Stimulated activated CD4-positive, alpha-beta T cell treated with anti-CD3 and anti-CD28 coated beads, Interleukin-1b, Interleukin-23, amount 100 ng/mL, for 4 hours (primary cell): ENCODE measurements at places on chromosomes 5 and 9.

- no peak for DNase-seq
These were observed 3.1 kb upstream of the PRELID2 start for GRCh38 chr5:145838276-145838675.

DNA sequence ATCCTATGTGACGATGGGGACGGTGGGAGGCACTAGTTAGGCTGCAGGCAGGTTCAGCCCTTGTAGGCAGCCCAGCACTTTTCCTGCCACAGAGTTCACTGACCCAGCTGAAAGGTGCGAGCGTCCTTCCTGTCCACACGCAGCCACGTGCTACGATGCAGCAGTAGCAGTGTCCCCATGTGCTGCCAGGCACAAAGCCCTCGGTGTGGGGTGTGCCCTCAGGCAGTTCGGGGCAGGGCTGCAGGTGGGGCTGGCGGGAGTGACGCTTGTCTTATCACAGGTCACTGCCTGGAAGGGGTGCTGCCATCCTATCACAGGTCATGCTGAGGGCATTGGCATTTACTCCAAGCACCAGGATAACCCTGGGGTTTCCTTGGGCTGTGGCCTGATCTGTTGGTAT, 46.8 kb upstream of the CLPTM1L start:
- no peak for DNase-seq

DNA sequence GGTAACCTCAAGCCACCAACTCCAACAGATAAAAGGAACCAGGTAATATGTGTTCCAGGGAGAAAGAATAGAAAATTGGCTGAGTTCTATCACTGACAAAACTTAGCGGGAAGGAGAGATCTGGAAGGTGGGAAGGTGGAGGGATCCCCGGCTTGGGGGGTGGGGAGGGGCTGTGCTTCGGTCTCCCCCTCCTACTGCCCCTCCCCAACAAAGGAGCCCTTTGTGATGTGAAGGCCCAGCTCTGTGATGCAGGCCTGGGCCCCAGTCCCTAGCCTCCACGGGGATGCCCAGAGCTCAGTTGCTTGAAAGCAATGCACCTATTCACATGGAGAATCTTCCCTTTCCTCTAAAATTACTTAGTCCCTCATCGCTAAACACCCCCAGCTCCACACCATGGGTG, 4.4 kb upstream of the ZNF484 start:
- no peak for DNase-seq

- DNase-seq: no peak
These were observed 27.1 kb downstream of the KCNMB1 start for GRCh38 chr5:170362102-170362501.

DNA sequence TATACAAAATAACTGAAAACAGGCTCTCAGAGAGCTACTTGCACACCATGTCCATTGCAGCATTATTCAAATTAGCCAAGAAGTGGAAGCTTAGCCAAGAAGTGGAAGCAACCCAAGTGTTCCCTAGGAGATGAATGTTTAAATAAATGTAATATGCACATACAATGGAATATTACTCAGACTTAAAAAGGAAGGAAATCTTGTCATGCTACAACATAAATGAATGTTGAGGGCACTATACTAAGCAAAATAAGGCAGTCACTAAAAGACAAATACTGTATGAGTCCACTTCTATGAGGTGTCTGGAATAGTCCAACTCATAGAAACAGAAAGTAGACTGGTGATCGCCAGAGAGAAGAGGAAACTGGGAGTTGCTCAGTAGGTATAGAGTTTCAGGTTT, 438.1 kb downstream of the MAT2B start:
- no peak for DNase-seq

DNA sequence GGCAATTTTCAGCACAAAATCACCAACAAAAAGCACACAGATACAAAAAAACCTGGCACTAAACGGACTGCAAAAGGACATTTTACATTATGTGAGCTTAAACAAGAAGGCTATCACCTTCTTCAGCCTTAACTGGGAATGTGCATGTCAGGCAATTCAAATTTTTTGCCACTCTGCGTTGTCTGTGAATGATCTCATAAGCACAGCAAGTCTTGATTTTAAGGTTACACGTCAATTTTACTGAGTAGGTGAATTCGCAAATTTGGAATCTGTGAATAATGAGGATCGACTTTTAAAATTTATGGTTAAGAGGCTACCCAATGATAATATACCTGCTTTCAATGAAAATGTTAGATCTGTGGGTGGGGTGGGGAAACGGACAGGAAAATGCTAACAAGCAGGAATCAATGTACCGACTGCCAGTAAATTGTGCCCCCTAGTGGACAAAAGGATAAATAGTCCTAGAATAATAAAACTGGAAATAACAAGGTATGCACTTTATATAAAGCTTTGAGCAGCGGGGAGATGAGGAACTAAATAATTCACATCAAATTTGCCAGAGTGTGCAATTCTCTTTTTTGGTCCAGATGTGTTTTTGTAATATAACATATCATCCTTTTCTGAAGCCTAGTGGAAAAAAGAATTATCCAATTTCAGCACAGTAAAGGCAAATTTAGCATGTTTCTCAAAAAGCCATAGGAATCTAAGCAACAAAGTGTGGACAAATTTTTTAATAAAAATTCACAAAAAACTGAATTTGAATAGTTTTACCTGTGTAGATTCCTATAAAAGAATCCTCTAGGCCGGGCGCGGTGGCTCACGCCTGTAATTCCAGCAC, 20.5 kb downstream of the EQTN start:
- DNase-seq: no peak

GRCh38 chr9:77177894-77178794, 810 bp downstream of the VPS13A start:
- peak; percentile 37 for DNase-seq

DNA sequence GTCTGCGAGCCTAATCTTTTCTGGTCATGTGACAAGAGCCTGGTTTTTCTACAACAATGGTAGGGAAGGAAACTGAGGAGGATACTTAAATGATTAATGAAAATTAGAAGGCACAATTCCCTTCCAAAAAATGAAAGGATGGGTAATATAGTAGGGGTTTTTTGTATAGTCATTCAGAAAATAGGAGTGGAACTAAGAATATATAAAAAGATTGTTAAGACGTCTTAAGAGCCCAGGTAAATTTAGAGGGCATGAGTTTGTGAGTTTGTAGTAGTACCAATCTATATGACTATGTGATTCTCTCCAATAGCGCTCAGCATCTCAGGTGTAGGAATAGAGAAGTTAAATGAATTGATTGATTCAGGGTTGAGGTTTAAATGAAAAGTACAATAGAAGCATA, 50.1 kb downstream of the GNG10 start:
- no peak for DNase-seq

- no peak for DNase-seq
These were observed 92.9 kb upstream of the IER5L start for GRCh38 chr9:129270903-129271431.

DNA sequence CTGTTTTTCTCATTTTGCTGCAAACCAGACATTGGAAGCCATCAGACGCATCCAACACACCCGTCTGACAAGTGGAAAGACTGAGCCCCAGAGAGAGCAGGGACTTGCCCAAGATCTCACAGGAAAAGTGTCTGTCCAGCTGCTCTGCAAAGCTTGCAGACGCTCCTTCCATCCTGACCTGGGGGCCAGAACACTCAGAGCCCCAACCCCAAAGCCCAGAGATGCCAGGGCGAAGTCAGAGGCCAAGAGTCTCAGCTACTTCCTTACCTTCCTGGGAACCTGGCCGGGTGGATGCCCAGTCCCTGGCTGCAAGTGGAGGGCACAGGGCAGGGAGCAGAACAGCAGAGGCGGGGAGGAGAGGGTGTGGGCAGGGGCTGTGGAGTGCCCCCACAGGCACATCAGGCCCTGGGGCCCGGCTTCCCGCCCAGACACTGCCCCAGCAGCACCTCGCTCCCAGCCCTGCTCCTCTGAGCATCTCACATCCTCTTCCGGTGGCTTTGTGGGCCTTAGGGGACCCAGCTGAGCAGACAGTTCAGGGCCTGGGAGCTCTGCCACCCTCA, 9.7 kb upstream of the RALGDS start:
- no peak for DNase-seq

GRCh38 chr5:78268356-78268755, 26.1 kb downstream of the AP3B1 start:
- DNase-seq: no peak

DNA sequence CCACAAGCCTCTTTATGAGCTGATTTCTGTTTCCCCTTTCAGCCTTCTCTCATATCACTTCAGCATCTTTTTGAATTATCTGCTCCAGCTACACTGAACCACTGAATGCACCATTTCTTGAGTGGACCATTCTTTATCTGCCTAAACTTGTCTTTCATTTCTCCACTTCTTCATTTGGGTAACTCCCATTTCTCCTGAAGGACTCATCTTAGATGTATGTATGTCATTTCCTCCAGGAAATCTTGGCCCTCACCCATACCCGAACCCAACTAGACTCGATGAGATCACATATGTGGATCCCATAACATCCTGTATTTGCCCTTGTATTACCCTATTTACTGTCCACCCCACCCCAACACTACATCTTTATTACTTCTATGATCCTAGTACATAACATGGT, 249.8 kb downstream of the KIF4B start:
- no peak for DNase-seq

GRCh38 chr5:35052838-35053237, 5.1 kb upstream of the AGXT2 start:
- no peak for DNase-seq

- no peak for DNase-seq
These were observed at the start of gene RORB for GRCh38 chr9:74496819-74497747. Gene RORB, plus strand, starts transcription at chr9:74497335. Its CDS starts 642 bp downstream, at chr9:74497977.

DNA sequence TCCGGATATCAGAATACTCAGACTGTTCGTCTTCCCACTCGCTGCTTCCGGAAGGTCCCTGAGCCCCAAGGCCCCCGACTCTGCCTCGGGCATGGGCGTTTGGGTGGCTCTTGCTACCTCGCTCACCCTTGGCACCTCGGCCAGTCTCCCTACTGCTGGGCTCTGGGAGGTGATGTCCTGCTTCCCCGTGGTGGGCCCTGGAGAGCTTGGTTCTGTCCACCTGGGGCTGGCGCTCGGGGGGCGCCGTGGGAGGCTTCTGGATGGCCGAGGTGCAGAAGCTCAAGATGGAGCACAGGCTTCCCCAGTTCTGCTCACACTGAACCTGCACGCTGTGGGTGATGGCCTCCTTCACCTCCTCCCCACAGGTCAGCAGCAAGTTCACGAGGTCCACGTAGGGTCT, 10.4 kb downstream of the STC2 start:
- no peak for DNase-seq

- peak; percentile 9 for DNase-seq
These were observed 113.4 kb upstream of the GRHPR start for GRCh38 chr9:37309136-37309535.

DNA sequence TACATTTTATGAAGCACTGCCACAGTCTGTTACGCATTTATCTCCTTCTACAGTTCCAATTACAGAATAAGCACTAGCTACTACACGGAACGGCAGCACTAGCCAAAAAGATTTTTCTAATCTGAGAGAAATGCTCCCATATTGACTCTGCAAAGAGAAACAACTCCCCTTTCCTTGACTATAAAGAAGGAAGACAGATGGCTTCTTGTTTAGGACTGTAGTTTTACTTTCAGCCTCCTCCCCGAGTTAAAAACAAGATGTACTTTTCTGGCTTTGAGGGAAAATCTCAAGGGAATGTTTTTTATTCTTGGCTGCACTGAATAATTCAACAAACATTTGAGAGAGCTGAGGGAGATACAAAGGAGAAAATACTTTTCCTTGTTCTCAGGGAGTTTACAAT, 1.9 kb upstream of the SLC44A1 start:
- DNase-seq: no peak

- DNase-seq: no peak
These were observed 319.4 kb downstream of the TLR4 start for GRCh38 chr9:118023644-118024043.

- DNase-seq: no peak
These were observed 30.9 kb downstream of the NTNG2 start for GRCh38 chr9:132192728-132193127.
